Kidney (tissue), 22 donors: ENCODE measurements at places on chromosomes 1 and 21. TPM values are rescaled to one million over a fixed set of nuclear protein-coding genes. Genes with fewer than 3 reads are reported as not detected.

CACHD1 gene
- total RNA-seq: 8.2 TPM

ARHGAP30 gene
- 21.6 TPM for total RNA-seq

TIPRL gene
- 26.3 TPM for total RNA-seq

TEDDM1 gene
- not detected for total RNA-seq

CFAP74 gene
- total RNA-seq: not detected
